Stimulated activated CD4-positive, alpha-beta T cell treated with anti-CD3 and anti-CD28 coated beads, Interleukin-15, amount 100 ng/mL, for 1 hour (primary cell): ENCODE measurements at places on chromosomes 7 and 10.

- no peak for DNase-seq
Observed at GRCh38 chr10:15857107-15857575, 3.2 kb downstream of the MINDY3 start.

DNA sequence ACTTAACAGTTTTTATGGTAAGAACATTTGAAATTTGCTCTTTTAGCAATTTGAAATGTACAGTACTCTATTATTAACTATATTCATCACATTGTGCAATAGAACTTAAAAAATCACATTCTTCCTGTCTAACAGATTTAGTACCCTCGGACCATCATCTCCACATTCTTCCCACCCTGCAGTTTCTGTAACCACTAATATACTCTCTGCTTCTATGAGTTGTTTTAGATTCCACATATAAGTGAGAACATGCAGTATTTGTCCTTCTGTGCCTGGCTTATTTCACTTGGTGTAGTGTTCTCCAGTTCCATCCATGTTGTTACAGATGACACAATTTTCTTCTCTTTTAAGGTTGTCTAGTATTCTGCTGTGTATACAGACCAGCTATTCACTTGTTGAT is 88.9 kb upstream of the SEC61G start:
- DNase-seq = no peak

GRCh38 chr7:2838873-2839578 is 5.1 kb downstream of the GNA12 start:
- no peak for DNase-seq

GRCh38 chr10:21993360-21994001 is 10.0 kb downstream of the DNAJC1 start:
- no peak for DNase-seq

DNA sequence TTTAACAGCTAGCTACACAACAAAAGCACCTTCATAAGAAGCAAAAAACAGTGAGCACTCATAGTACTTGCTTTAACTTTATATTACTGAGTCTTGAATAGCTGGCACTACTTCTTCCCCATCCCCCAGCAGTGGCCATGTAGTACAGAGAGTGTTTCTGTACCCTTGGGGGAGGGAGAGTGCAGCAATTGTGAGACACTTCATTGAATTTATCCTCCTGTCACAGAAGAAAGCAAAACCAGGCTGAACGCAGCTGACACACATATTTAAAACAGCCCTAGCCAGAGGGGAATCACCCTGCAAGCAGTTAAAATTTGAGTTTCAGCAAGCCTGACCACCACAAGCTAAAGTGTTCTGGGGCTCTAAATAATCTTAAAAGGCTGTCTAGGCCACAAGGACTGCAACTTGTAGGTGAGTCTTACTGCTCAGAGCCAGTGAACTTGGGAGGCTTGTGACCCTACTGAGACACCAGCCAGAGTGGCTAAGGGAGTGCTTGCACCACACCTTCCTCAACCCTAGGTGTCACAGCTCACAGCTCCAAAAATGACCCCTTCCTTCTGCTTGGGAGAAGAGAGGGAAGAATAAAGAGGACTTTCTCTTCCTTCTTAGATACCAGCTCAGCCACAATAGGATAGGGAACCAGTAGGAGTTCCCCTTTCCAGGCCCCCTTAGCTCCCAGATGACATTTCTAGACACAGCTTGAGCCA is 97.7 kb upstream of the MEOX2 start:
- no peak for DNase-seq

DNA sequence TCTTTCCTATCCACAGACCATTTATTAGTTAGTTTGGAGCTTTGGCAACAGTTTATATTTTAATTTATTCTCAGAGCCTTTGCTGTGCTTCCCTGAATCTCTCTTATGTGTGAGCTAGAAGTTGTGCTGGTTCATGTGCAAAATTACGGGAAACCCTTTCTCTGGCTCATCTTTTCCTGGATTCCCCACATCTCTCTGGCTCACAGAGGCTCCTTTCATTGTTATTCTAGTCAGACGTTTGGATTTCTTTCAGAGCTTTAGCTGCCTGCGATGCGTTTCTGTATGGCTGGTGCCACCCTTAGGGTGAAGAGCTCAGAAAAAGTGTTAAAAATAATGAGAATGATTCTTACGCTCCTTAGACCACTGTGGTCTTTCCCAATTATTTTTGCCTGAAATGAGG is 53.3 kb downstream of the TPST1 start:
- no peak for DNase-seq

GRCh38 chr7:100865938-100866728 is 1.1 kb upstream of the TRIP6 start:
- peak; percentile 41 for DNase-seq

DNA sequence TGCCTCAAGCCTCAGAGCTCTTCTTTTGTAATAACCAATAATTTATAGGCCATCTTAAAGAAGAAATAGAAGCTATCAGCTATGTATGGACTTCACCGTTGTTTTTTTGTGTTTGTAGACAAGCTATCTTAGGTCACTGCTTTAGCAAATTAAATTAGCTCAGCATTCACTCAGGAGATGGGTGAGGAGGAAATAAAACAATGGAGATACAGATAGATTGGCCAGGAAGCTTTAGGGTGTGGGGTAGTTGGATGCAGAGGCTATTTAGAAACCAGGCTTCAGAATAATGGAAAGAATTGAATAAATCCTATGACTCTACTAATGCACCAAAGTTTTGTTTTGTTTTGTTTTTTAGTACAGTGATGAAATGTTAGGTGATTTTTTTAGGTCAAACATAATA is 66.1 kb downstream of the MDFIC start:
- DNase-seq = no peak

DNA sequence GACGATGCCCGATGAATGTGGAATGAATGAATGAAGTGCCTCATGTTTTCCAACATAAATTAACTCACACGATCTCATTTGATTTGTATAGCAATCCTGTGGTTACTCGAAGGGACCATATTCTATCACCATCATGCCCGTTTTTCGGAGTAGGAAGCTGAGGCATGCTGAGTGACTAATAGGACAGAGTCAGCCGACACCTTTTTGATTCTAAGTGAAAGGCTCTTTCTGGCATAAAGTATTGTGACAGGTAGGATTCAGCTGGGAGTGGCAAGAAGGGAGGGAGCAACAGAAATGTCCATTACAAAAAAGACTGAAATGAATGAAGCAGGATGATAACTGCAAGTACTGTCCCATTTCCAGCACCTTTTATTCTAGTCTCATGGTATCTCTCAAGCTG is 55.7 kb downstream of the KLRG2 start:
- no peak for DNase-seq

DNA sequence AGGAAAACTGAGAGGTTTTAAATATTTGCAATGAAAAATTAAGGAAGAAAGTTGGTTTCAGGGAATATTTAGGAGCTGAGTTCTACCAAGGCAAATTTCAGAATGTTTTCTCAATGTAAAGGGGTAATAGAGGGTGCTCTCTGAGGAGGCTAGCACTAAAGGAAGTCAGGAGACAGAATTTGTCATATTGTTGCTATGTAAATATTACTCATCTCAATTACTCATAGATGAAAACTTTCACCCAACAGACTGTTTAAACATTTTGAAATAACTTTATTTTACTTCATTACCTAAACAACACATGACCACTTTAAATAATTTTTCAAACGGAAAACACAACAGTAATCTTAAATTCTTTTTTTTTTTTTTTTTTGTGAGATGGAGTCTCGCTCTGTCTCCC is 274.8 kb upstream of the NRG3 start:
- DNase-seq = no peak

- no peak for DNase-seq
Observed at GRCh38 chr10:71230656-71231025, 18.3 kb downstream of the UNC5B start.

DNA sequence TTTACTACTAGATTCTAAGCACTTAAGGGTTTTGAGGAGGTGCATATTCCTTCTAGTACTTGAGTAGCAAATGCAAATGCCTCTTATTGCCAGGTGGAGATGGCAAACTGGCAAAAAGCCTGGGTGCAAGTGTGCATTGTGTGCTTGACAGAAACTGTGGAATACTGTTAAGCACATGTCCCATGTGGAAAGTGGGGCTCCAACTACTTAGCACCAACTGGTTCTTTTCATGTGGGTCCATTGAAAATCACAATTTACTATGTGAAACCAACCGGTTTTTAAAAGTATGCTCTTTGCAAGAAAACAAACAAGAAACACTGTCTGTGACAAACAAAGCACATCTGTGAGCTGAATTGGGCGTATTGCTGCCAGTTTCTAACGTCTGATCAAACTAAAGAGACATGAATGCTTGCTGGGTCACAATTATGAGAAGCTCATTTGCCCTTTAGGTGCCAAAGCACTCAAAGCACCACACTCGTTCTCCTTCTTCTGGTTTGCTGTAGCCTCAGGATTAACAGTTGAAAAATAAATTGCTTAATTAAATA is 197.4 kb downstream of the SEMA3E start:
- DNase-seq = no peak

GRCh38 chr7:134329614-134330346 is 13.1 kb upstream of the SLC35B4 start:
- DNase-seq = no peak

DNA sequence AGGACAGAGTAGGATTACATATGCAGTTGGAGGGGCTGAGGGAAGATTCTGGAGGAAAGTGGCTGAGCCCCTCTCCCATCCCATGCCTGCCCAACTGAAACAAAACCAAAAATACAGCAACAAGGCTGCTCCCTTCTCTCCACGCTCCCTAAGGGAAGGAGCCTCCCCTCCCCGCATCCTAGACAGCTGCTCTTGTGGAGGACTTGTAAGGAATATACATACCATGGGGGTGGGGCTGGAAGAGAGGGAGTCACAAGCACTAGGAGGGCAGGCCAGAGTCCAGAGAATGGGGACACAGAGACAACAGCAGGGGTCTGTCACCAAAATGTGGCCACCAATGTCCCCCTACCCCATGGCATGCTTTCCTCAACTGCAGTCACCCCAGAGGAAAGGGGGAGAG is 13.2 kb downstream of the LDB1 start:
- no peak for DNase-seq

- DNase-seq = no peak
Observed at GRCh38 chr7:14688208-14688607, 214.3 kb downstream of the DGKB start.

DNA sequence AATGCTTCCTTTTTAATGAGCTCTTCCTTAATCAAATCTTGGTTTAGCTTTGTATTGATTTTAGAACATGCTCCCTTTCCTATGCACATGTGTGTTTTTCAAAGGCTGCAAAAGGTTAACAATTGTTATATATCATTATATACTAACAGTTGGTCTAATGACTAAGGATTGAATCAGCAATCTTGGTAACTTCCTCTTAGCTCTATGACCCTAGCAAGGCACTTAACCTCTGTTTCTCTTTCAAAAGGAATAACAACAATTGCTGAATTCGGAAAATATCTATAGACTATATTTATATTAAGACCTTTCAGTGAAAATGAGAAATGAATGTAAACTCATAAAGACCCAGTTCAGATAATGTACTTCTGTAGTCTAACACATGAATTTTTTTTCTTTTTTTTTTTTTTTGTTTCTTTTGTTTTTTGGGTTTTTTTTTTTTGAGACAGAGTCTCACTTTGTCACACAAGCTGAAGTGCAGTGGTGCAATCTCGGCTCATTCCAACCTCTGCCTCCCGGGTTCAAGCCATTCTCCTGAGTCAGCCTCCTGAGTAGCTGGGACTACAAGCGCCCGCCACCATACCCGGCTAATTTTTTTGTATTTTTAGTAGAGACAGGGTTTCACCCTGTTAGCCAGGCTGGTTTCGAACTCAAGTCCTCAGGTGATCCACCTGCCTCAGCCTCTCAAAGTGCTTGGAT is 48.8 kb downstream of the HOXA1 start:
- DNase-seq = no peak

GRCh38 chr10:129608653-129609052 is 141.6 kb downstream of the MGMT start:
- DNase-seq = no peak

DNA sequence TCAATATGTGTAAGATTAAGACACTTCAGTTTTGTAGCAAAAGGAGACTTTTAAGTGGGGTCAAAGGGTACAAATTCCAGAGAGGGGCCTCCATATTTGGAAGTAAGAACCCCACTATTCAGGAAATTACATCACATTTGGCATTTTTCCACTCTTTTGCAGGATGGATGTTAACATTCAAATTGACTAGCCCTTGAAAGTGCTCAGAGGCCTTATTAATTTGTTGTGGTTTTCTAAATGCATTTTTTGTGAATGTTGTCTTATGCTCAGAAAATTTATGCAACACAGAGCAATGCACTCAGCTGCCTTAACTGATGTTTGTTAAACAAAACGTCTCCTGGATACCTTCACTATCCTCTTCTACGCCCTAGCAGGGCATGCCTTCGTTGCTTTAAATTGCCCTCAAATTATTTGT is 50.9 kb upstream of the PDLIM1 start:
- DNase-seq = no peak

DNA sequence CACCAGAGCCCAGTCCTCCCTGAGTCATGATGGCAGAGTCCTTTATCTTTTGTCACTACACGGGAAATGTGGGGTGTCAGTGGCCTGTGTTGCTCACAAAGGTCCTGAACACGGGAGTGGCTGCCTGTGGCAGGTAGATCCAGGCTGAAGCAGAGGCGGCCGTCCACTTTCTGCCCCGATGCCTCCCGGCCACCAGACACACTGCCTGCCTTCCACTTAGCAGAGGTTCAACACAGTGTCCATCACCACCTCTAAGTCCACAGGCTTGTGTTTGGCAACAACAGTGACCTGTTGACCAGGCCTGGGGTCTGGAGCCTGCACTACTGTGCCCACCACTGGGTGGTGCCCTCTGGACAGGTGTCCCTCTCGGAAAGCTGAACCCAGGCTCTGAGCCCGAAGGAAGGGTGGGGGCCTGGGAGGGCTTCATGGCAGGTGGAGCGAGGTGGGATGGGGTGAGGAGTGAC is 49.9 kb upstream of the CAMK2B start:
- no peak for DNase-seq

DNA sequence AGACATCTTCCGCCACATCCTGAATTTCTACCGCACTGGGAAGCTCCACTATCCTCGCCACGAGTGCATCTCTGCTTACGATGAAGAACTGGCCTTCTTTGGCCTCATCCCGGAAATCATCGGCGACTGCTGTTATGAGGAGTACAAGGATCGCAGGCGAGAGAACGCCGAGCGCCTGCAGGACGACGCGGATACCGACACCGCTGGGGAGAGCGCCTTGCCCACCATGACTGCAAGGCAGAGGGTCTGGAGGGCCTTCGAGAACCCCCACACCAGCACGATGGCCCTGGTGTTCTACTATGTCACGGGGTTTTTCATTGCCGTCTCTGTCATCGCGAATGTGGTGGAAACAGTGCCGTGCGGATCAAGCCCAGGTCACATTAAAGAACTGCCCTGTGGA is 1.9 kb downstream of the KCND2 start:
- no peak for DNase-seq

GRCh38 chr7:24455813-24456525 is 117.3 kb upstream of the PALS2 start:
- DNase-seq = no peak

- no peak for DNase-seq
Observed at GRCh38 chr7:115273139-115273772, 351.4 kb downstream of the MDFIC start.

DNA sequence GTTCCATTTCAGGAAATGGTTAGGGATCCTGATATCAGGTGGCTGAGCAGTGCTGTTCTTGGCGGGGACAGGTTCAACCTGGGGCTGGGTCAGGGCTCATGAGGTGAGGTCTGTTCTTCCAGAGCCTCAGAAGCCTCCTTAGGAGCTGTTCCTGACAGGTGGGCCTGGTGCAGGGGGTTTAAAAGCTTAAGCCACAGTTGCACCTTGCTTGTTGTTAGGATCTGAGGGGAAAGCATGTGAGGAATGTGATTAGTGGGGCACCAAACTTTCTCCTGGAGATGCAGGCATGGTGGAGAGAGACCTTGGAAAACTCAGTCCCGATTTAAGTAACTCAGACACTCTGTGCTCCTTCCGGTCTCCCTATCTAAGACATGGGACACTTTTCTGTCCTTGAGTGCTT is 18.7 kb upstream of the CRHR2 start:
- no peak for DNase-seq
